Glomerular endothelial cell (primary cell): ENCODE measurements at places on chromosomes 5 and 9.

DNA sequence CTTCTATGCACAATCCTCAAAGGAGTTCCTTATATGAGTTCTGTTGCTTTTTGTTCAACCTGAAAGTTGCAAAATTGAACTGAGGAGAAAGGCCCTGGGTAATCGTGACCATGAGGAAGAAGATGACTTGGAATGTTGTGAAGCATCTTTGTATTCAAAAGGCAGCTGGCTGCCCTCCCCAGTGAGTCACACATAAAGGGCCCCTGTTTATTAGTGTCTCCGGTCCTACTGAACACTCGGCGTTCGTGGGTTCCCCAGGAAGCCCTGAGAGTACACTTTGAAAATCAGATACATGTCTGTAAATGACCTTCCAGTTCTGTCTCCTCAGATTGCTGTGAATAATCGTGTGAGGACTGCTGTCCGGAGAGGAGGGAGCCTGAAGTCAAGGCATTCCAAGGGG, 73.6 kb downstream of the C9orf153 start:
- no peak for DNase-seq

DNA sequence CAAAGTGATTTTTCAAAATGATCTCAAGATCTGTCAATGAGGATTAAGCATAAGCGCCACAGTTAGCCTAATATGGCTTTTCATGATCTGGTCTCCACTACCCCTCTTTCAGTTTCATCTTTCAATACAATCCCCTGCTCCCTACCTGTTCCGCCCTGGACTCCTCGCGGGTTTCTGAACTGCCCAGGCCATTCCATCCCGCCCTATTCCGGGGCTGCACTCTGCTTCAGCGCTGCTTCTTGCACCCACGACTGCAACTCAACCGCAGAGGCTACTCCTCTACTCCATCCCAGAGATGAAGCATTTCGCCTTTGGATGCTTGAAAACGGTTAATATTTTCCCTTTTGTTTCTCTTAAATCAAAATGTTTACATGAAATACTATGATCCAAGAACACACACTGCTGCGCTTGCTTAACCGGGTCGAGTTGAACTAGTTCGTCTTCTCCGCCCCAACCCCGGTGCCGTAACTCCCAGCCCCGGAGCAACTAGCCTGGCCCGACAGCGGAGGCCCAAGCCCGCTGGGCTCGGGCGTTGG, 716 bp upstream of the OTULIN start:
- DNase-seq = no peak

DNA sequence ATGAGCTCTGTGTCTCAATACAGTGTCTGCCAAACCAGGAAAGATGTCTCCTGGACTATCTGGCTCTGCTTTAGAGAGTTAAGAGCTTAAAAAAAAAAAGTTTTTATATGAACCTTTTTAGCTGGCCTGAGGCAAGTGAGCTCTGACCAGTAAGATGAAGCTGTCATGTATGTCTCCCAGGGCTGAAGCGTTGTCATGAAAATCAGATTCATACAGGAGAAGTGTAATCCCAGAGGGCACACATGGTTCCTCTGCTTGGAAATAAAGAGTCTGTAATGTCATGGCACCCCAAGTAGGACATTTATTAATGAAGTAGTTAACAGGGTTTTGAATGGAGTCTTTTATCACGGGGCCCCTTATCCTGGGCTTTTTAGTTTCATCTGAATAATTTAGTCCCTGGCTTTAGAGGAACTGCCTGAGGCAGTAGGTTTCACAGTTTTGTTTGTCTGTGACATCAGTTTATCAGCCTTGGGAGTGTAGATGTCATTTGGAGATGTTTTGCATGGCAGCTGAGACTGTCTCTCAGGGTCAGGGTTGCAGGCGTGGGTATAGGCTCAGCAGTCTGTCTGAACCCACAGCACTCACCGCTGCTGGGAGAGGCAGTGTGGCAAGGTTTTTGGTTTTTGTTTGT, 223.3 kb downstream of the DIRAS2 start:
- DNase-seq = no peak

DNA sequence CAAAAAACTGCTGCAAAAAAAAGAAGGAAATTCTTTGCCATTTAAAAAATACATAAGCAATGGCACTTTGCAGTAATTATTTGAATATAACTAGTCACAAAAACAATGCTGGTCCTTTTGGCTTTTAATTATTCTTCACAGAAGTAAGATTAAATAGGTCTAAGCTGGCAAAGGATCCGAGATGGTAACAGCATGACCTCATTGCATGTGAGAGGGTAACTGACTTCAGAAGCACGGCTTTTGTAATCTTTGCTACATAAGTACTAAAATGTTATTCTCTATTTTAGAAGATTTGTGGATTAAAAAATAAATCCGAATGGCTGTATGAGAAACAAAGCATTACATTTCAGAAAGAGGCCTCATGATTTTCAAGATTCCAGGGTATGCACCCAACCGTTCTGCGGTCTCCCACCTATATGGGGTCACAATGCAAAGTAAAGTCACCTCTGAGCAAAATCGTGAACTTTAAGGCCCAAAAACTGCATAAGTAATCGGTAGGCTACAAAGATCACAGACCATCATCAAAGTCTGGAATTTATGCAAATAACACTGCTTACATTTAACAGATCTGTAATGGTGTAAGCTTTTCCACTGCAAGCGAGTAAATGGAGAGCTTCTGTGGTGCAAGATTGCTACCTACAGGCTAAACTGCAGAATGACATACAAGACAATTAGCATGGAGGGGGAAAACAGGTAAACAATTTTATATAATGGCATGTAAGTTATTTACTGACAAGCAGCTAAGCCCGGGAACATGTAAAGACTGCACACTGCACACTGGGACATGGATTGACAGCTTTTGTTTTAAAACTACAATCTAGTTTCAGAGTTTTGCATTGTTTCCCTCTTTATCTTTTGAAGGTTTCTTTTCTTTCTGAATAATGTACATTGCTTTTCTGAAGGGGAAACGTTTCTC, 231.6 kb downstream of the SLF1 start:
- DNase-seq = no peak

- DNase-seq = no peak
Measured at GRCh38 chr9:15189481-15189880, 117.5 kb downstream of the TTC39B start.

DNA sequence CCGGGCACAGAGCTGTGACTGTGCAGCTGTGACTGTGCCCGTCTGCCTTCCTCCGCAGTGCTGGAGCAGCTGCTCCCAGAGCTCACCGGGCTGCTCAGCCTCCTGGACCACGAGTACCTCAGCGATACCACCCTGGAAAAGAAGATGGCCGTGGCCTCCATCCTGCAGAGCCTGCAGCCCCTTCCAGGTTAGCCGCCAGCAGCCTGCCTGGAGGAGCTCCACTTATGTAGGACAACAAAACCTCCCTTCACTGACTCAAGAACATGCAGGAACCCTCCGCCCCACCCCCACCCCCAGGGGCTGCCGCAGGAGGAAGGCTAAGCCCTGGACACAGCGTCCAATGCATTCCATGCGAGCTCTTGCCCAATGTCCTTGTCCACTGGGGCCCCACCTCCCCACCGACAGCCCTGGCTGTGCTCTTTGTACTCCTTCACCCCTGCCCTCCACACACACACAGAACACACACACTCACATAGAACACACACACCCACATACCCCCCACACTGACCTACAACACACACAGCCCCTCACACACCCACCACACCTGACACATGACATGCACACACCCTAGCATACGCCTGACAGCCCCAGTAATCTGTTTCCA, 27.9 kb downstream of the AFAP1L1 start:
- DNase-seq = no peak

- DNase-seq = no peak
Measured at GRCh38 chr9:26462751-26463150, 429.9 kb downstream of the CAAP1 start.

- DNase-seq = no peak
Measured at GRCh38 chr9:80885894-80886293, 803.5 kb downstream of the TLE1 start.
